ENCODE measurements at places on chromosomes 2 and 18.

- DNase-seq = no peak
Measured at GRCh38 chr2:173866874-173867618, 98.1 kb downstream of the SP3 start.

- no peak for DNase-seq
Measured at GRCh38 chr2:45765007-45765727, 113.7 kb downstream of the PRKCE start.

DNA sequence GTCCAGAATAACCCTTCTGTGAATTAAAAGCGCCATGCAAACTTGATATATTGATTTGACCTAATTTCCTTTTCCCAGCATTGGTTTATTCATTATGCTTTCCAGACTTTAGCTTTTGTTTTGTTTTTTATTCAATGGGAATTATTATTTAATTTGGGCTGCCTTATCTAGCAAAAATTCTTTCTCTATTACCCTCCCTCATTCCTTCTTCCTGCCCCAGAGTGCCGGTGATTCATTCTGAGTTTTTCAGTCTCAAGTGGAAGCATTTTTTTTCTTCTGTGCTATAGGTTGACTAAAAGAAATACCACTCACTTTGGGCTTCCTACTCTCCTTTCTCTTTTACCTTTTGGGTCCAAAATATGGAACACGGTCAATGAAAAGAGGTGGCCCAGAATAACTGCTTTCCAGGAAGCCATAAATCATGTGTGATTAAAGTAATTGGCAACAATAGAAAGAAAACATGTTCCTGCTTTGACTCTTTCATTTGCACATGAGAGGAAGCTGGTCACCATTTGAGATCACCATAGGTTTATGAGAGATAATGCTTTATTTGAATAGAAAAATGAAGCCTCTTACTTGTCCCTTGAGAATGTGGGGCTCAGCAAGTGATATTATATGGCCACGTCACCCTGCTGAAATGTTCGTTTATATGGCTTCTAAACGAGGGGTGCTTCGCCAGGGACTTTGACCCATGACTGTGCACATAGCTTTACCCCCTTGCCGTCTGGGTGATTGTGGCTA lies 422.8 kb upstream of the ZEB2 start:
- DNase-seq = peak; percentile 52

DNA sequence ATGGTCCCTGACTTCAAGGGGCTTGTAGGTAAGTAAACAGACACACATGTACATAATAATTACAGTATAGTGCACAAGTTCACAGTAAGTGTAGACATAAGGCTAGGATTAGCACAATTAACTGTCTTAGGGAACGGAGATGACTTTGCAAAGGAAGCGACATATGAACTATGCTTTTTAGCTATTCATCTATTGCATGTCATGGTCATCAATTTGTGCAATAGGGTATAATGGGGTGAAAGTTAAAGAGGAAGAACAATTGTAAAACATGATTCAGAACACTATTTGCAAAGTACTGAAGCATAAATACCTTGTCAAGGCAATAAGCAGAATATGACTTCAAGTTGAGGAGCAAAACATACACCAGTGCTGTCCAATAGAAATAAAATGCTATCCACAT lies 112.3 kb upstream of the SLC8A1 start:
- no peak for DNase-seq

DNA sequence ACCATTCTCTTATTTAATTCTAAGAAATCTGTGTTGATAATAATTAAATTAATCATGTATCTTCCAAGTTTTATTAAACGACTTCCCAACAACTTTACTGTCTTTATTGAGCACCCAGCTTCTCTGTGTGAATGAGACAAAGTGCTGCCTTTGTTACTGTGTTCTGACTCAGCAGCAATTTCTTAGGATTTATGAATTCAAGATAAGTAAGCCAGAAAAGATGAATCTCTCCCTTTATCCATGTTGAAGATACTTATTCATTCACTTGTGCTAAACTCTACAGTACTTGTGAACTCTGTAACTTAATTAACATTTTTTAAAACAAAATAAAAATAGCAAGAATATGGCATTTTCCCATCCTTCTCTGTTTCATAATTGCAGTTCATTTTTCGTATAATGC lies 1403.3 kb upstream of the DDX18 start:
- no peak for DNase-seq

DNA sequence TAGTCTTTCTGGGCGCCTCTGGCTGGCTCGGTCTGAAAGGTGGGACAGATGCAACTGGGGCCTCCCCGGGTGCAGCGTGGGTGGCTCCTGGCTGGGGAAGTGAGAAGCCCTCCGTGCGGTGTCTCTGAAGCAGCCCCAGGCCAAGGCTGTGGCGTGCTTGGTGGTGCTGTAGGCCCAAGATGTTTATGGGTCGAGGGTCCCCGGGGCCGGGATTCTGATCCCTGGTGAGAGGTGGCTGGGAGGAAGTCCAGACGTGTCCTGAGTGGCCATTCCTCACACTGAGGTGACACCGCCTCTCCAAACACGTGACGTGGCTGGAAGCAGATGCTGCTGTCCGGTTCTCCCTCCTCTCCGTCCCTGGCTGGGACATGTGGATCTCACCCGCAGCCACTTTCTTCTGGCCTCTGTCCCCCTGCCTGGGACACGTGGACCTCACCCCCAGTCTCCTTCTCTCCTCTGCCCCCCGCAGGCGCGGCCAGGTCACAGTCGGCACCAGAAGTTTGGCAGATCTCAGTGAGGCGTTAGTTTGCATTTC lies 12.6 kb downstream of the RTP5 start:
- DNase-seq = peak; percentile 69

DNA sequence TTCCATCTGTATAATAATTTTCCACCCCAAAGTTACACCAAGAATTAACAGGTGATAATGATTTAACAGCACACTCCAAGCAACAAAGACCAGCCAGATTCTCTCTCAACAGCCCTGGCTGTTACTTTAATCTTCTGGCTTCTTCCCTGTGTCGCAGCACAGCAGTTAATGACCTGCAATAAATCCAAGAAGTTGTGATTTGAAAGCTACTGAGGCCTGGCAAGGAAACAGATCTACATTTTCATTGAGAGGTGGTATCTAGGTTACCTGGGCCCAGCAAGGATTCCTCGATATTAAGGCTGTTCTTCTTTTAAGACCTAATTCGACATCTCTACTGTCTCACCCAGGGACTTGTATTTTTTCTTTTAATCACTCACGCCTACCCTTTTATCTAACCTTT lies 433.8 kb downstream of the NBAS start:
- DNase-seq = no peak

DNA sequence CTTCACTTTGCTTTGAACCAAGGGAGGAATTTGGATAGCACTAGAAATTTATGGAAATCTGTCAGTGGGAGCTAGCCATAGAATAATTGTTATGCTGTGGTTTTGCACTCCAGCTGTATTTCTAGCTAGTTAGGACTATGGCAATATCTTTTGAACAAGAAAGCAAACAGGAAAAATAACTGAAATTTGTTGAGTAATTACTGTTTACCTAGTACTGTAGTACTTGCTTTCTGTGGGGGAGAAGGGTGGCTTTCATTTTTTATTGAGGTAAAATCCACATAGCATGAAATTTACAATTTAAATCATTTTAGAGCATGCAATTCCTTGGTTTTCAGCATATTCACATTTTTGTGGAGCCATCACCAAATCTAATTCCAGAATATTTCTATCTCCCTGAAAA lies 28.4 kb downstream of the MBD5 start:
- DNase-seq = no peak

- DNase-seq = no peak
Measured at GRCh38 chr2:10778724-10779115, 33.9 kb downstream of the PDIA6 start.

- peak; percentile 38 for DNase-seq
Measured at GRCh38 chr2:100733391-100734187, 86.3 kb upstream of the NPAS2 start.

GRCh38 chr2:109481196-109481555 lies 132.6 kb downstream of the SEPTIN10 start:
- DNase-seq = no peak

- no peak for DNase-seq
Measured at GRCh38 chr2:54789878-54790277, 66.4 kb downstream of the EML6 start.
